ENCODE measurements at places on chromosomes 1 and 21. TPM values are rescaled to one million over a fixed set of nuclear protein-coding genes. Genes with fewer than 3 reads are reported as not detected.

KRTAP10-4 gene
- total RNA-seq, result not detected

HRNR gene
- not detected for total RNA-seq

OVAAL gene
- not detected for total RNA-seq

DNA sequence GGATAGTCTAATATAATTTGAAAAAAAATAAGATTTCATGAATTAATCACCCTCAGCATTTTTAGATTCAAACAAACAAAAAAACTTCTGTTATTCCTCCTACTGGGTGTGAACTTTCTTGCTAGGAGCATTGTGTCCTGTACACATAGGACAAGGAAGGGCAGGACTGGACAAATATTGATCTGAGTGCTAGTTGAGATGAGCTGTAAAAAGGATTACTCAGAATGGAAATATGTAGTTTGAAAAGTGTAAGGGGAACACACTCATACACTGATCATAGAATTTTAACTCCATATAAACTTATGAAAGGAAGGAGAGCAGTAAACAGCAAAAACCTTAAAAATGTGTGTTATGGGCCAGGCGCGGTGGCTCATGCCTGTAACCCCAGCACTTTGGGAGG is 156.5 kb upstream of the ZNF648 start:
- DNase-seq, result no peak

DNA sequence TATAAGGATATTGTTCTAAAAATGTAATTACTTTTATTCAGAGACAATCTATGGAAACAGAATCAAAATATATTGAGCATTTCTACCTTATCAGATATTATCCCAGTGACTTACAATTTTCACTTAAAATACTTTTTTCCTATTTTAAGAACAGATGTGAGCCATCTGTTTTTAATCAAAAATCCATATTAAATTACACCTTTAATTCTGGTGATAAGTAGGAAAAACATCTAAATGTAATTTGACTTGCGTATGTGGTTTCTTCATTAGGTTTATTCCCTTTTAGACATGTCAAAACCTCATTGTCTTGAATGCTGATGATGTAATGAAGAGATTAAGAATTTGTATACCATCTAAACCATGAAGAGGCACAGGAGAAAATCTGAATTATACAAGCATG is 1118.8 kb upstream of the TMPRSS15 start:
- no peak for DNase-seq

DNA sequence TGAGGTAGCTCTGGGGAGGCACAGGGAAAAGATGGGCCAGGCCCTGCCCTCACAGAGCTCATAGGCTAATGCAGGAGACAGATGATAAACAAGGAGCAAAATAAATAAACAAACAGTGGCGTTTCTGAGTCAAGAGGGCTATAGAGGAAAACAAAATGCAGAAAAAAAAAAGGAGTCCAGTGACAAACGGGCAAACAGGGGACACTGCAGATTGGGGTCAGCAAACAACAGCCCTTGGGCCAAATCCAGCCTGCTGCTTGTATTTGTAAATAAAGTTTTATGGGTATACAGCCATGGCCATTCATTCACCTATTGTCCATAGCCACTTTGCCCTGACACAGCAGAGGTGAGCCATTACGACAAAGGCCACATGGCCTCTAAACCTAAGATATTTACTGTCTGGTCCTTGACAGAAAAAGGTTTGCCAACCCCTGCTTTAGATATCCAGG is 19.1 kb upstream of the PINK1 start:
- no peak for DNase-seq

DNA sequence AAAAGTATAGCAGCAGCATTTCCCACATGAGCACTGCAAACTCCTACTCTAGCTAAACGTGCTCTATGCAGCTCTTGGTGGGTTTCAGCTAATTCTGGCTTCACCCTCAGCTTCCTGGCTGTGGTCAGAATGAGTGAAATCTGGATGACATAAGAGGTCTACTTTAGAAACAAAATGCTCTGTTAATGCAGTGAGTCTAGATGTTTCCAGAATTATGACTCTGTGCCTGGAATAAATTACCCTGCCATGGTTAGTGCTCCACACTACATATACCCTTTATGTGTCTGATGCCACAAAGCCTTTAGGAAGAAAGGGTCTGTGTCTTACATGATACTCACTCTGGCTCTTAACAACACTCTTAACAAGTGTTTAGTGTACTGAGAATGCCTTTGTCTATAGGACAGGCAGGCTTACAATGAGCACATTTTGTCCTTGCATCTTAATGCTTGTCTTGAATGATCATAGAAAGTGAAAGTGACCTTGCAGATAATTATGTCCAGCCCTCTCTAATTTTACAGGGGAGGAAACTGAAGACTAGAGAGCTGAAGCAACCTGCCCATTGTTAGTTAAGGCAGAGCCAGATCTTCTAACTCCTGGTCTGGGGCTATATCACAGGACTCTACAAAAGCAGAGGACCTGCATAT is 9.2 kb downstream of the S100A10 start:
- DNase-seq, result no peak

DNA sequence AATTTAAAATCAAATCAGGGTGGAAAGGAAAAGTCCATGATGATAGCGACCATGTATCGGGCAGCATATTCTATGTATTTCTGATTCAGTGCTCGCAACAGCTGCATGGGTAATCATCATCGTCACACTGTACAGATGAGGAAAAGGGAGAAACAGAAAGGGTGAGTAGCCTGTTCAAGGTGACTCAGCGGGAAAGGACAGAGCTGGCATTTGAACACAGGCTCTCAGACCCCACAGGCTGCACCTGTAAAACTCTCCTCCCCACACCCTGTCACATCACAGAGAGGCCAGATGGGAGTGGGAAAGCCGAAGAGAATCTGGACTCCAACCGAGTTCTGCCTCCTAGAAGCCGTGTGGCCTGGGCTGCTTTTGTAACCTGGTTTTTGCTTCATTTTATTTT is 14.0 kb downstream of the RUNX1 start:
- no peak for DNase-seq

DNA sequence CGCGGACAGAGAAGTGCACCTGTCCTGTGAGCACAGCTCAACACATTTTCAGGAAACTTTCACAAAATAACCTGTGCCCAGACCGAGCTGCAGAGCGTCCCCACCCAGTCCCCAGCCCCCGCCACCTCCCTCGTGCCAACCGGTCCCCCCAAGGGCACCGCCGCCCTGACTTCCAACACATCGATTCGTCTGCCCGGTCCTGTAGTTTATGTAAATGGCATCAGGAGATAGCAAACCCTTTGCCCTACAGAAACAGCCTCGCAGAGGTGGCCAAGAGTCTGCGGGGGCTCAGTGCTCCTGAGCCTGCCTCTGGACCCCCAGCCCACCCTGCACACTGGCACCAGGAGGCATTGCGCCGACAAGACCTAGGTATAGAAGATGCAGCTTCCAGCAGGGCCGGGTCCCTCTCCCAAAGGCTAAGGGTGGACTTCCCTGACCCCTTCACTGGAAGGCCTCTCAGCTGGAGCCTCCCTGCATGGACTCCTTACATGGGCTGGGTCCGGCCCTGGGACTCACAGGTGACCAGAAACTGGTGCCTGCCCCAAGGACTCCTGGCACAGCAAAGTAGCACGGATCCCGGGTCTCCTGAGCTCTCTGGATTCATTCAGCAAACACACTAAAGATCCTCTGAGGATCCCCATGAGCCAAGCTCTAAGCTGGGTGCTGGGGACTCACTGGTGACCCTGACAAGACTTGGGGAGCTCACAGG is 6.6 kb upstream of the PLEKHG5 start:
- no peak for DNase-seq

DNA sequence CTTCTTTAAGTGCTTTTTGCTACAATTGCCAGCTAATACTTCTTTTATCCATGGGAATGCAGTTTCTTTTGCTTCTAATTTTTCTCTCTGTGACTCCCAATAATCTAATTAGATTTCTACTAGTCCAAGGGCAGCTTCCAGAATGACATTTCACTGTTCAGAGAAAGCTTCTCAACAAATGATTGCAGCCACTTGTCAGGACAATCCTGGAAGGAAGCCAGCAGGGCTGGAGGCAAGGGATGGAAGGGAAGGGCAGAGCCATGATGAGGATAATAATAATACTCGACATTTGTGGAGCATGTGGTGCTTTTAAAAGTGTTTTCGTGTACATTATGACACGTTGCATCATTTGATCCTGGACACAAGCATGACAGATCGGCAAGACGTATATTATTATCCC is 19.4 kb downstream of the F11R start:
- no peak for DNase-seq

GRCh38 chr1:171645553-171646248 is 6.8 kb downstream of the MYOC start:
- no peak for DNase-seq

- no peak for DNase-seq
Observed at GRCh38 chr1:210250665-210250997, 18.0 kb downstream of the SERTAD4 start.
